C1 segment of cervical spinal cord (tissue), 14 donors: ENCODE measurements at places on chromosomes 11 and 22.

- no peak for DNase-seq
Observed at GRCh38 chr11:46455834-46456233, 64.3 kb upstream of the CHRM4 start.

GRCh38 chr11:33670250-33671011, 30.2 kb downstream of the C11orf91 start:
- no peak for DNase-seq

GRCh38 chr11:112023104-112023503, 2.1 kb upstream of the DLAT start:
- no peak for DNase-seq

DNA sequence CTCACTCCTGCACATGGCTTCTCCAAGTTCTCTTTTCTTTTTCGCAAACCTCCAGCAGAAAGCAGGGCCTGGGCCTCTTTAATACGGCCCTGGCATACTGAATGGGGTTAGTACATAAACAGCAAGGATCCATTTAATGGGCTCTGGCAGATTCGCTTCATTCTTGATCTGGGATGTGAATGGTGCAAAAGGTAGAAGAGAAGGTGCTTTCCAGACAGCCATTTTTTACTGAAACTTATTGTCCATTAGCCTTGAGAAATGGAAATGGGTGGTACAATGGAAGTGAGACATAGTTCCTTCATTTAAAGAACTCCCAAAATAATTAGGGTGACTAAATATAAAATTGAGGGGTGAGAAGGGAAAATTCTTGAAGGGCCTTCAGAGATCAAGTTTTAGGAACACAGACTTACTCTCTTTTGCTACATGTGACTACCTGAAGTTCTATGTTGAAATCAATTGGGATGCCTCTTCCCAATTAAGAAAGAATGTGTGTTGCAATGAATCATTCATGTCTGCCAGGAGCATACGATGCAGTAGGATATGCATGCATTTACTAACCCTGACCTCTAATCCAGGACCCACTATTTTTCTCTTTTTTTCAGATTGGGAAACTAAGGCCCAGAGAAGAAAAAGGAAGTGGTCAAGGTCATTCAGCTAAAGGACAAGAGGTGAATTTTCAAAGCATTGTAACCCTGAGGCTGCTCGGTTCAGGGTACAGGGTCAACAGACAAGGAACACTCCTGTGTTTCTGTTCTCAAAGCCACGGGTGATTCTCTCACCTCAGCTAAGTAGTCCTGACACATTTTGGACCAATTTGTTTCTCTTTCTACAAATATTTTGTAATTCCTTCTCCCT, 144.1 kb downstream of the BBOX1 start:
- DNase-seq, result no peak

DNA sequence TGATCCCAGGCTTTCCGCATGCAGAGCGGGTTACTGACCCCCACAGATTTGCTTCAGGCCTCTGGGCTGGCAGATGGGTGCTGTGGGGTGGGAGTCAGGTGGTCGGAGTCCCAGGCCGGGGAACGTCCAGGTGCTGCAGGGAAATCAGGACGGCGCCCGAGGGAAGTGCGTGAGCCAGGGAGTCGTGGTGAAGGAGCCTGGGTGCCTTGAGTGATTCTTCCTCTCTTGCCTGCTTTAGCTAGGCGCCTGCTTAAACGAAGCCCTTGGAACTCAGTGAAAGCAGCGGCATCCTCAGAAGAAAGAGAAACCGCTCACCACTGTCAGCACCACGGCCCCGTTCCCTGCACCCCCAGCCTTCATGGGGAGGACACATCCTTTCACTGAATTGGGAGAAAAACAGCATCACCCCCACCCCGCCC, 455.6 kb downstream of the BRD1 start:
- DNase-seq, result no peak

GRCh38 chr11:130555251-130555841, 106.9 kb downstream of the ADAMTS15 start:
- no peak for DNase-seq

- DNase-seq, result no peak
Observed at GRCh38 chr11:23041001-23041503, 180.8 kb upstream of the CCDC179 start.

- DNase-seq, result no peak
Observed at GRCh38 chr11:22787551-22788162, 41.9 kb downstream of the SVIP start.

- no peak for DNase-seq
Observed at GRCh38 chr22:42340829-42341383, 70.5 kb upstream of the TCF20 start.
